Psoas muscle (tissue), 8 donors: ENCODE measurements at places on chromosomes 2 and 18. TPM values are rescaled to one million over a fixed set of nuclear protein-coding genes. Genes with fewer than 3 reads are reported as not detected.

- no peaks in the 10 kb centered on the region for H3K36me3 ChIP-seq
- peaks cover 10% of the 10 kb centered on the region for H3K27me3 ChIP-seq
- no peak overlapping the region for H3K4me3 ChIP-seq
- no peaks in the 10 kb centered on the region for H3K4me1 ChIP-seq
- no peak overlapping the region for H3K27ac ChIP-seq
Measured at GRCh38 chr2:219507581-219508443, 6.5 kb upstream of the ASIC4 start.

GRCh38 chr2:63866009-63866709 is 24.5 kb downstream of the UGP2 start:
- H3K36me3 ChIP-seq = peaks cover 3% of the 10 kb centered on the region
- H3K4me3 ChIP-seq = no peak overlapping the region
- no peaks in the 10 kb centered on the region for H3K27me3 ChIP-seq

- H3K27ac ChIP-seq = no peak overlapping the region
- no peak overlapping the region for H3K4me3 ChIP-seq
- H3K36me3 ChIP-seq = no peaks in the 10 kb centered on the region
- no peaks in the 10 kb centered on the region for H3K4me1 ChIP-seq
- no peak for DNase-seq
- no peaks in the 10 kb centered on the region for H3K27me3 ChIP-seq
Measured at GRCh38 chr2:224146356-224147160, 107.5 kb upstream of the SERPINE2 start.

- no peak for DNase-seq
- H3K36me3 ChIP-seq = no peaks in the 10 kb centered on the region
- no peak overlapping the region for H3K4me3 ChIP-seq
- H3K27ac ChIP-seq = peak overlapping the region; percentile 55
Measured at GRCh38 chr2:226623587-226624368, 175.8 kb downstream of the IRS1 start.

GRCh38 chr18:50274044-50274442 is 7.3 kb downstream of the MBD1 start:
- H3K27ac ChIP-seq = no peak overlapping the region
- H3K36me3 ChIP-seq = peaks cover 25% of the 10 kb centered on the region
- DNase-seq = no peak
- no peaks in the 10 kb centered on the region for H3K27me3 ChIP-seq
- peaks cover 4% of the 10 kb centered on the region for H3K4me1 ChIP-seq

The ITM2C gene
- total RNA-seq = 12.0 TPM

DNA sequence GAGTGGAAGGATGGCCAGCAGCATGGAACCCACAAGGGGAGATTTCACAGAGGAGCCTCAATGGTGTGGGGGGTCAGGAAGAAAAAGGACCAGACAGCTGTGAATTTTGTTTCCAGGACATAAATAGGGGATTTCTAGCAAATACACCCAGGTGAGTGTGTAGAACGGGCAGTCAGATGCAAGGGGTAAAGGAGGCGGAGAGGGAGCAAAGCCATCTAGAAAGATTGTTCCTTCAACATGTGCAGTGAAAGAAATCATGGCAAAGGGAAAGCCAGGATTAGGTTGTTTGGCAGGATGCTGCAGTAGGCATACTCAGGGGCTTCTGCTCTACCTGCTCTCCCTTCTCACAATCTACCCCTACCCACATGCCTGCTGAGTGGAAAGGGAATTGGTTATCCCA is 119.4 kb upstream of the EPC2 start:
- no peak overlapping the region for H3K4me3 ChIP-seq
- H3K27me3 ChIP-seq = no peaks in the 10 kb centered on the region
- no peak overlapping the region for H3K27ac ChIP-seq
- no peak for DNase-seq

The MEP1B gene
- total RNA-seq = 0.38 TPM

The LGALSL gene
- total RNA-seq = 23.2 TPM

- H3K4me1 ChIP-seq = peaks cover 19% of the 10 kb centered on the region
- peak overlapping the region; percentile 85 for H3K27ac ChIP-seq
- peak; percentile 80 for DNase-seq
Measured at GRCh38 chr2:226649871-226650660, 149.6 kb downstream of the IRS1 start.

DNA sequence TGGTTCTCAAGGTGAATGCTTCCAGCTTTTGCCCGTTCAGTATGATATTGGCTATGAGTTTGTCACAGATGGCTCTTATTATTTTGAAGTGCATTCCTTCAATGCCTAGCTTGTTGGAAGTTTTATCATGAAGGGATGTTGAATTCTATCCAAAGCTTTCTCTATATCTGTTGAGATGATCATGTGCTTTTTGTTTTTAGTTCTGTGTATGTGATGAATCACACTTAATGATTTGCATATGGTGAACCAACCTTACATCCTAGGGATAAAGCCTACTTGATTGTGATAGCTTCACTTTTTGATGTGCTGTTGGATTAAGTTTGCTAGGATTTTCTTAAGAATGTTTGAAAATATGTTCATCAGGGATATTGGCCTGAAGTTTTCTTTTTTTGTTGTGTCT is 112.1 kb downstream of the MBD2 start:
- H3K27ac ChIP-seq = no peak overlapping the region
- no peaks in the 10 kb centered on the region for H3K27me3 ChIP-seq
- H3K36me3 ChIP-seq = no peaks in the 10 kb centered on the region
- no peak for DNase-seq
- H3K4me1 ChIP-seq = no peaks in the 10 kb centered on the region
